ENCODE measurements at places on chromosomes 1 and 21. TPM values are rescaled to one million over a fixed set of nuclear protein-coding genes. Genes with fewer than 3 reads are reported as not detected.

- no peak for DNase-seq
These were observed 171.9 kb upstream of the USP25 start for GRCh38 chr21:15557925-15558324.

- DNase-seq, result no peak
These were observed 951.5 kb downstream of the KCNT2 start for GRCh38 chr1:195656780-195657179.

GRCh38 chr1:167854184-167854583, 59.8 kb downstream of the ADCY10 start:
- DNase-seq, result no peak

GRCh38 chr21:43917515-43918384, 52.7 kb downstream of the AGPAT3 start:
- DNase-seq, result no peak

Gene MYCL
- 0.13 TPM for polyA plus RNA-seq

DNA sequence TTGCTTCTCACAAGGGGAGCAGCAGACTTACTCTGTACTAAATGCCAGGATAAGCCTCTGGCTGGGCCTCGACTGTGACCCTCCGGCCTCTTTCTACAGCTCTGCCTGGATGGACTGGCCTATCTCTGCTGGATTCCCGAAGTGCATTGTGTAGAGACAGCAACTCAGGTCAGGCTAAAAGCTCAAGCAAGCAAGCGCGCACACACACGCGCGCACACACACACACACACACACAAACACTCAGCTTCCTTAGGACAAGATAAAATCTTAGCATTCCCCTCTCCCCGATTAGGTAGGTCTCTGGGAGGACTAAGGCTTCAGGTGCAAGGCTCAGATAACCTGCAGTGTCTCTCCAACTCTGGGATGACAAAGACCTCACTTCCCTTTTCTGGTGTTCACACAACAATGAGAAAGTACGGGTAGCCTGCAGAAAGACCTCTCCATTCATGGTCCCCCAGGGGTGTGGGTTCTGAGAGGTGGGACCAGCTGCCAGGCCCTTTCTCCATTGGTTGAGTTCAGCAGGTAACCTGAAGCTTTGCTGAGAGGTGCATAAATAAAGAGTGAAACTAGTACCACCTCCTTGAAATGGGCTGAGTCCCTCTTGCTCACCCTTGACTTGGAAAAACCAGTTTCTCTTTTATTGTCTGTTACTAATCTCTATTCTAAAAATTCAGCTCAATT, 155.1 kb upstream of the CAMK1G start:
- no peak for DNase-seq

- DNase-seq, result no peak
These were observed 12.3 kb downstream of the ID3 start for GRCh38 chr1:23546897-23547584.

- no peak for DNase-seq
These were observed 50.2 kb downstream of the ENAH start for GRCh38 chr1:225602590-225603206.

DNA sequence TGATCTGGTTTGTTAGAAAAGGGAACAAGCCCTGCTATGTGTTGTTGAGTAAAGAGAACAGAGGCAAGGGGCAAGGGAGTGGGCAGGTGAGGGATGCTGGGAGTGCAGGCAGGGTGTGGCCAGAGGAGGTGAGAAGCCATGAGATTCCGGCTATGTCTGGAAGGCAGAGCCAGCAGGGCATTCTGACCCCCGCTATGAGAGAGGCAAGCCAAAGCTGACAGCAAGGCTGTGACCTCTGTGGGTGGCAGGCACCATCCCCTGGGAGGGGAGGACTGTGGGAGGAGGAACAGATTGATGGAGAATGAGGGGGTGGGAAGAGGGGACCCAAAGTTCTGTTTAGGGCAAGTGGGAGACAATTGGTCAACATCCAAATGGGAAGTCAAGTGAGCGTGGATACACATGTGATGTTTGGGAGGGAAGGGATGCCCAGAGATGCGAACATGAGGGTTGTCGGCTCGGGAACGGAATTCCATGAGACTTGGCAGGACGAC, 19.5 kb upstream of the PADI6 start:
- no peak for DNase-seq

Gene INKA2
- polyA plus RNA-seq, result 4.1 TPM

Gene SAMSN1
- polyA plus RNA-seq, result 1.3 TPM

Gene CHRNB2
- polyA plus RNA-seq, result 0.04 TPM

GRCh38 chr1:105664495-105664894, 1392.0 kb upstream of the PRMT6 start:
- no peak for DNase-seq

Gene SV2A
- polyA plus RNA-seq, result 3.2 TPM

Gene GNAT2
- polyA plus RNA-seq, result not detected

Gene HAO2
- not detected for polyA plus RNA-seq

Measured in ovary (tissue), 10 donors.